ENCODE measurements at places on chromosomes 6 and 20. TPM values are rescaled to one million over a fixed set of nuclear protein-coding genes. Genes with fewer than 3 reads are reported as not detected.

GRCh38 chr6:124974771-124975377 is 12.6 kb downstream of the RNF217 start:
- DNase-seq, result no peak

DNA sequence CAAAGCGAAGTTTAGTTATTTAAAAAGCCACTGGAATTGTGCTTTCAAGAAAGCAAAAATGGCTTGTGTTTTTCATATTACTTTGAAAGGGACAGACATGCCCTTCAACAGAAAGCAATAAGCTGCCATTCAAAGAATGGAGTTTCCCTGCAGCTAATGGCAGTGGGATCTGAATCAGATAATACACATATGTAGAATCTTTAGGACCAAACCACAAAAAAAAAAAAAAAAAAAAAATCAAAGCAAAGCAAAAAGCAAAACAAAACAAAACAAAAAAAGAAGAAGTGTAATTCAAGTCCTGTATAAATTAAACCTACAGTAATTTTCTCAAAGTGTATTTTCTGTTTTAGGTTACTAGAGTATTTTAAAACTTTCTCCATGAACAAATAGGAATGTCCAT is 63.6 kb upstream of the ZNF217 start:
- DNase-seq, result no peak

- DNase-seq, result no peak
These were observed 553.1 kb upstream of the MAN1A1 start for GRCh38 chr6:119902681-119903080.

DNA sequence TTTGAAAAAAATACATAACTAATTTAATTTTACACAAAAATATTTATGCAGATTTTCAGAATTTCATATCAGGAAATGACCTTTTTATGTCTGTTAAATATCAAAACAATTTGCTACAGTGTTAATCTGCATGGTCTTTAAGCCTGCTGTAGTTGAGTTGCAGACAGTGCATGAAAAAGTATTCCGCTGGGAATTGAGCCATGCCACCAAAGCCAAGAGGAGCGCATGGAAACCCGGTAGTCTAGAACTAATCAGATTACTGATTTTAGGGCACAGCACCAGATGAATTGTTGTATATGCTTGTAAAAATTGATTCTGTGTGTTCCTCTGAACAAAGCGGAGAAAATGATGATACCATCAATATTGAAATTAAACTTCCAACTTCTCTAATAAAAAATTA is 34.3 kb upstream of the LAMP5 start:
- DNase-seq, result no peak

- DNase-seq, result no peak
These were observed 17.1 kb downstream of the WRNIP1 start for GRCh38 chr6:2782356-2782708.

DNA sequence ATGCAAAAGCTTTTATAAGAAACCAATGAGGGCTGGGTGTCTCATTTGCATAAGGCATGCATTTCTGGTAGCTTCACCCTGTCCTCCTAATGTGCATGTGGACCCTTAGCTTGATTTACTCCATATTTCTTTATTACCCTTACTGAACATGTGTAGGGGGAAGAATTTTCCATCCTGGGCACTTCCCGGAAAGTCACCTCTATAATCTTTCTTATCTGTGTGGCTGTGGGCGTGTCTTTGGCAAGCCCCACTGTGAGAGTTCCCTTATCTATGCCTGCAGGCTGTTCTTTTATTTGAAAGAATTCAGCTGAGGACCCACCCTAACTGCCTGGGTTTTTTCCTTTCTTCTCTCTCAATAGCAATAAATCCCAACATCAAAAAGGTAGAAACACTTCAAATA is 627.8 kb downstream of the DOK5 start:
- DNase-seq, result no peak

DNA sequence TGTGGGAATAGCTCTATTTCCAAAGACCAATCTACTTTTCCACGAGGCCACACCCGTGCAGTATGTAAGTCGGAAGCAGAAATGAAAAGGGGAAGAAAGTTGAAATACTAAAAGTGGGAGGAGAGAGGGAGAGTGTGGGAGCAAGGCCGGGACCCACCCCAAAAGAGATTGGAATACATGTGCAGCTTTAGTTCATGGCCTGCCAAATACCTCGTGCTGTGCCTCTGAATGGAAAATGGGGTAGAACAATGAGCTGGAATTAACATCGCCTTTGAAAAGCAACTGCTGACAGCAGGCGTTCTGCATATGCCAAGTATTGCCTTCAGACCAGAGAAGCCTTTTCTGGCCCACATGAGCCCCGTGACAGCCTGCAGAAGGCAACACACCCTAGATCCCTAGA is 155.6 kb downstream of the CD83 start:
- DNase-seq, result no peak

- DNase-seq, result no peak
These were observed 1077.6 kb upstream of the MAP3K7 start for GRCh38 chr6:91664327-91664959.

DNA sequence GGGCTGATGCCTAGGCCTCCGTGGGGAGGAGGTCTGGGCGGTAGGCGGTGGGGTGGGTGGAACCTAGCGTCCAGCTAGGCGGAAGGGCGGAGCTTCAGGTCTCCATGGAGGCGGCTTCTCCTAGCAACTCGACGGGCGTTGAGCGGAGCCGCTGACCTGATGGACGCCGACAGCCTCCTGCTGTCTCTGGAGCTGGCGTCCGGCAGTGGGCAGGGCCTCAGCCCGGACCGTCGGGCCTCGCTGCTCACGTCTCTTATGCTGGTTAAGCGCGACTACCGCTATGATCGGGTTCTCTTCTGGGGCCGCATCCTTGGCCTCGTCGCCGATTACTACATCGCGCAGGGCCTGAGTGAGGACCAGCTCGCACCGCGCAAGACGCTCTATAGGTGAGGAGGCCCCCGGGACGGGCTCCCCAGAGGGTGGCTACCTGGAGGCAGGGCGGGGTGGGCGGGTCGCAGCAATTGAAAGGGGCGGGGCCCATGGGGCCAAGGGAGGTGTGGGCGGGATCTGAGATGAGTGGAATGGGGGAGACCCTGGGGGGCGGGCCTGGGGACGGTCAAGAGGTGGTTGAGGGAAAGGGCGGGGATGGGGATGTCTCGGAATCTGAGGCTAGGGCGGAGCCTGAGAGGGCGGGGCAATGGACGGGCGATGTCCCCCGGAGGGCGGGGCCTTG is at the start of gene RSPH9:
TSS of gene RSPH9 (plus strand) at position 97 of the 673 bp plus-strand sequence. CDS start at position 160, 63 bp downstream.
- DNase-seq, result no peak

DNA sequence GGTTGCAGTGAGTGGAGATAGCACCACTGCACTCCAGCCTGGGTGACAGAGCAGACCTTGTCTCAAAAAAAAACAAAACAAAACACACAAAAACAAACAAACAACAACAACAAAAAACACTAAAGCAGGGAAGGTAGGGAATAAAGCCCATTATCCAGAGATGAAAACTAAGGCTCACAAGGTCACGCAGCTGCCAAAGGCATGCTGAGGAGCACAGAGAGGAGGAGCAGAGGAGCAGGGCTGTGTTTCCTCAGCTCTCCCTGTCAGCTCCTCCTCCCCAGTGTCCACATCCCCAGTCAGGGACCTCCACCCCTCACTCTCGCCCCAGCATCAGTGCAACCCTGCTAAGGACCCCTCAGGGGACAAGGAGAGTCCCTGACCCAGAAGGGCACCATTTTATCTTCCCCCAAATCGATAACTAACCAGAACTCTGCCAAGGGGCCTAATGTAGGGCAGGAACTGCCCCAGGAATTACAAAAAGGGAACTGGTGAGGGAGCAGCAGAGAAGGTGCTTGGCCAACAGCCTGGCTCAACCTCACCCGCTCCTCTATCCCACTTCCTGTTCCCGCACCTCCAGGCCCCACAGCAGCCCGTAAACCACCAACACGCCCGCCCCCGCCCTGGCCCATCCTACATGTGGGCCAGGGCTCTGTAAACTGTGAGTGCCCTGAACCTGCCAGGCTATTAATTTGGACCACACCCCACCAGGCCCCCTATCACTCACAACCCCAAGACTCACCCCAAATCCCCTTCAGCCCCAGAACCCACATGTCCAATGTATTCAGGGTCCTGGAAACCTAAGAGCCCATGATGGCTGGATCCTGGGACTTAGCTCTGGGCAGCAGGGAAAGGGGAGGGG is 9.0 kb downstream of the TEAD3 start:
- no peak for DNase-seq

- DNase-seq, result peak; percentile 82
These were observed 104.7 kb upstream of the SGK1 start for GRCh38 chr6:134422426-134423231.

DNA sequence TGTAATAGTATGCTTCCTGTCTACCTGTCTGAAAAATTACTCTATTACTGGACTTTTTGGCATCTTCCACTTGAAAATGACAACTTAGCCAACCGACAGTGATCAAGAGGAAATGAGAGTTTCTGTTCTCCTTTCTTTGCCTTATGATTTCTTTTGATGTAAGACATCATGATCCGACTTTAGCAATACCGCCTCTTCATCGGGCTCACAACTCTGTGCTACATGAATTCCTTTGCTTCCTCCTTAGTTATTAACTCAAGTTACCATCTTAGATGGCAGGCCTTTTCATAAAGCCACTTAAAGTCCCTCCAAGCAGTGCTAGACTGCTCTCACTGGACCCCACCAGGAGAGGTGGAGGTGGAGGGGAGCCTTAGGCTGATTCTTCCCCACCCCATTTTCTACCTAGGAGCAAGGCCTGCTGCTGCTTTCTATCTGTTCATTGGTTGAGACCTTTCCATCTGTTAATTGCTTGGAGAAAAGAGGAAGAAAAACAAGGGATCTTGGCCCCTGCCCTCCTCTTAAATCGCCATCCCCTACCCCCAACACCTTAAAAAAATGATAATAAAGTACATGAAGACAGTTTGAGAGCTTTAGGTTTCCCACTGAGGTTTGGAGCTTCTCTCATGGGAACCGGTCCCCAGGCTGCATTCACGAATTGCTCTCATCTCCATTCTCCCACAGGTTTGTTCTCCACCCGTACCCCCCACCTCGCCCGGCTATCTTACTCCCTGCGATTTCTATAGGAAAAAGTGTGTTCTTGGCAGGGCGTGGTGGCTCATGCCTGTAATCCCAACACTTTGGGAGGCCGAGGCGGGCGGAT is 21.6 kb upstream of the MCM3 start:
- no peak for DNase-seq

DNA sequence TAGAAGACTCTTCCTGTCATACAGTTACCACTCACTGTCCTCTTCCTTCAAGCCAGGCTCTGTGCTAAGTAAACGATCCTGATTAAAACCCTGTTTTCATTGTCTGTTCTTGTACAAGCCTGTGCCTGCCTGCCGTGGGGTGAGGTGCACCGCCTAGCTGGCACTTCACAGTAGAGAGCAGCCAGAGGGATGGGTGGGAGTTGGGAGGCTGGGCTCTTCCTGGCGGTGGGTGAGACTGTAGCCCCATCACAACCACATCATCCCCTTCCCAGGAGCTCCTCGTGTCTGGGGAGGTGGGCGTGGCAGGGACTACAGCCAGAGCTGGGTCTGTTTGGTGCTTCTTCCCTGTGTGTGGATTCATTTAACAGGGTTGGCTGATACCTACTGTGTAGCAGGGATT is 382.0 kb downstream of the TAF4 start:
- DNase-seq, result no peak

DNA sequence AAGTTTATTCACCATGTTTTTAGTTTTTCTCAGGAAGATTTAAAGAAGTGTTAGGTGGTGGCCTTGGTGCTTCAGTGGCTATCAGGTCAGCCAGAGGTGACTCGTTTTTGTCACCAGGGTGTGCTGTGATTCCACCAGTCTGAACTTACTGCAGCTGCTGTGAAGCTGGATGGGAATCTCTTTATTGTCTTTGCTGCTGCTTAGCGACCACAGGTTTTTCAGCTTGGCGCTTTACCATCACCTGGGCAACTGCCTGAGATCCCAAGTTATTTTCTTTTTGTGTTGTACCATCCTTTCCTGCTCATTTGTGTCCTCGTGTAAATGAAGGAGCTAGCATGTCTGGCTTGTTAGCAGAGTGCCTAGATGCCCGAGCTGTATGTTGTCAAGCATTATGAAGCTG is 146.9 kb downstream of the MACROD2 start:
- DNase-seq, result peak; percentile 69

- no peak for DNase-seq
These were observed 216.2 kb downstream of the TRDN start for GRCh38 chr6:123420512-123420911.

DNA sequence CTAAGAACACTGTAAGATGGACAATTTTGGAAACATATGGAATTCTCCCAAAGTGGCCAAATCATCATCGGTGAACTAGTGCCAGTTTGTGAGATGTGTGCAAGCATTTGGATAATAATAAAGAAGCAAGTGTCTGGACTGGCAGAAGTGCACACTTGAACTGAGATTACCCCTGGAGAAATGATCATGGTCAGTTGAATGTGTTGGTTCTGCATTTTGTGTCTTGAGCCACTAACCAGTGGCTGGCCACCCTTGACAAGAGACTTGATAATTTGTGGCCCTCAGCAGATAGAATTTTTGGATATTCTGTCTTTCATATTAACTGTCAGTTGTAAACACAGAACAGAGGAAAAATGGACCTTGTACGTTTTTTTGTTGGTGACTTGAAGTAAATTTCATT is 37.4 kb downstream of the CITED2 start:
- no peak for DNase-seq

- DNase-seq, result no peak
These were observed 582.3 kb upstream of the GJE1 start for GRCh38 chr6:141550471-141550870.

GRCh38 chr20:22924046-22924737 is 110.9 kb upstream of the SSTR4 start:
- no peak for DNase-seq

DNA sequence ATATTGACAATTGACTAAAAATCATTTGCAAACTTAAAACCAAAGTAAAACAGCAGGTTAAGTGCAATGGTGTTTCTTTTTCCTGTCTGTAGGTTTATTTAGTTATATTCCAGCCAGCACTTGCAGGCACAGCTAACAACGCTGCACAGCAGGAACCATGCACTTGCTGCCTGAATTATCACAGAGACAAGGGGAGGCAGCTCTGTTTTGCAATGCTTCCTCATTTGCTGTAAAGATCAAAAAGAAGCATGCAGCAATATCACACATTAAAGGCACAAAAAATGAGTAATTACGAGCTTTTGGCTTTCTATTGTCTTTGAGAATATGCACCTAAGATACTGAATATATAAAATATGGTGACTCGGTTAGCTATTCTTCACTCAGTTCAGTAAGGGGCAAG is 241.9 kb downstream of the EPHA7 start:
- DNase-seq, result no peak

GRCh38 chr20:219290-220115 is 7.6 kb upstream of the DEFB129 start:
- peak; percentile 22 for DNase-seq

GRCh38 chr6:105785066-105785811 is 300.9 kb upstream of the PRDM1 start:
- no peak for DNase-seq

DNA sequence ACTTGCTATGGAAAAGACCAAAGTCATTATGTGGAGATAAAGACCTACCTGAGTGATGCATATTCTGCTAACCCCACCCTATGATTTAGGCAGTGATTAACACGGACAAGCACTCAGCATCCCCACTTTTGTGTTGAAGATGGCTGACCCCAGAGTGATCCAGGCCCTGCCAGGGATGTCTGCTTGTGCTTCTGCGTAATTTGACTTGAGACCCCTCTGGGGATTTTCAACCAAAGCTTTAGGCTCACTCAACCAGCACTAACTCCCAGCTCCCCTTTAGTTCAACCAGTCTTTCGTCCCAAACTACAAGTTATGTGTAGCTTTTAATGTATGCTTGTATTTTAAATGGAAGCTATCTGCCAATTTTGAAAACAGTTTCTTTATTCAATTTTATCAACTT is 538.0 kb upstream of the ID4 start:
- DNase-seq, result no peak

Gene ARMH2
- not detected for total RNA-seq

Gene DBNDD2
- total RNA-seq, result 17.4 TPM

Gene CCN2
- total RNA-seq, result 112 TPM

Gene PRDM1
- total RNA-seq, result 3.0 TPM

Gene SLC17A2
- not detected for total RNA-seq

Gene ECT2L
- total RNA-seq, result not detected

Gene NKAPL
- not detected for total RNA-seq

Measured in NCI-H460 (cell line).